ENCODE measurements at places on chromosomes 4 and X. TPM values are rescaled to one million over a fixed set of nuclear protein-coding genes. Genes with fewer than 3 reads are reported as not detected.

The ALAS2 gene
- total RNA-seq: not detected

- no peaks in the 10 kb centered on the region for H3K36me3 ChIP-seq
- no peaks in the 10 kb centered on the region for H3K27me3 ChIP-seq
- H3K4me1 ChIP-seq: peaks cover 11% of the 10 kb centered on the region
- peak; percentile 47 for DNase-seq
Observed at GRCh38 chr4:70734168-70734954, 12.6 kb downstream of the RUFY3 start.

DNA sequence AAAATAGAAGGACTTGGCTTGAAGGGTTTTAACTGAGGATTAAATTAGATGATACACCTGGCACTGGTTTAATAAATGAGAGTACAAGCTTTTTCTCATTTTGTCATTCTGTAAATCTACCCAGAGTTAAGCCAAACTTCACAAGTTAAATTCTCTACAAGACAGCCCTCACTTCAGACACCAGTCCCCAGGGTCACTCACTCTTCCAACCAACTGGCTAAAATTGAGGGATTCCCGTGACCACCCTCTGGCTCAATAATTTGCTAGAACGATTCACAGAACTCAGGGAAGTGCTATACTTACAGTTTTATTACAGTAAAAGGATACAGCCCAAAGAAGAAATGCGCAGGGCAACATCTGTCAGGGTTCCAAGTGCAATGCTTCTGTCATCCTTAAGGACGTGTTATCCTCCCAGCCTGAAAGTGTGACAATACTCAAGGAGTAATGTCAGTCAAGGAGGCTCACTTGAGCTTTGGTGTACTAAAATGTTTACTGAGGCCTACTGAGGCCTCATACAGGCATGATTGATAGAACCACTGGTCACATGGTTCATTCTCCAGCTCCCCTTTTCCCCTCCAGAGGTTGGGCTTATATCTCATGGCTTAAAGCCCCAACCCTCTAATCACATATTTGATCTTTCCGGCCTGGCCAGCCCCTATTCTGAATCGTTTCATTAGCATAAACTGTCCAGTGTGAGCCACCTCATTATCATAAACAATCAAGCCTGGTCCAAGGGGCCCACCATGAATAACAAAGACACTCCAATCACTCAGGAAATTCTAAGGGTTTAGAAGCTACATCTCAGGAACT is 9.6 kb upstream of the TMSB4X start:
- H3K4me1 ChIP-seq: no peaks in the 10 kb centered on the region
- H3K27ac ChIP-seq: no peak overlapping the region
- H3K36me3 ChIP-seq: no peaks in the 10 kb centered on the region
- DNase-seq: no peak

GRCh38 chrX:95076449-95076848 is 1402.4 kb downstream of the FAM133A start:
- H3K4me3 ChIP-seq: no peak overlapping the region
- H3K27ac ChIP-seq: no peak overlapping the region
- no peak for DNase-seq
- no peaks in the 10 kb centered on the region for H3K27me3 ChIP-seq
- no peaks in the 10 kb centered on the region for H3K36me3 ChIP-seq

- H3K36me3 ChIP-seq: no peaks in the 10 kb centered on the region
- H3K4me1 ChIP-seq: peaks cover 9% of the 10 kb centered on the region
- no peak overlapping the region for H3K27ac ChIP-seq
- no peaks in the 10 kb centered on the region for H3K27me3 ChIP-seq
- DNase-seq: no peak
Observed at GRCh38 chr4:158211222-158211621, 936 bp downstream of the TMEM144 start.

GRCh38 chrX:111052478-111052877 is 43.5 kb upstream of the PAK3 start:
- no peaks in the 10 kb centered on the region for H3K4me1 ChIP-seq
- peak; percentile 28 for DNase-seq
- H3K27ac ChIP-seq: no peak overlapping the region
- no peak overlapping the region for H3K4me3 ChIP-seq
